Epithelial cell of alveolus of lung (primary cell): ENCODE measurements at places on chromosomes 4 and X. TPM values are rescaled to one million over a fixed set of nuclear protein-coding genes. Genes with fewer than 3 reads are reported as not detected.

CPLX1 gene
- 0.24 TPM in 1 of 2 replicates, not detected in the other for total RNA-seq

ARHGAP36 gene
- not detected in 2 replicates for total RNA-seq

UGT8 gene
- 0.39 TPM in 1 of 2 replicates, not detected in the other for total RNA-seq

PRRG1 gene
- total RNA-seq = 8.7 and 20.0 TPM in 2 replicates

FAM47C gene
- not detected in 2 replicates for total RNA-seq

KLHL13 gene
- total RNA-seq = 3.6 and 4.1 TPM in 2 replicates

F11 gene
- not detected in 2 replicates for total RNA-seq

NIPAL1 gene
- total RNA-seq = 3.4 TPM in 1 of 2 replicates, not detected in the other

SYP gene
- total RNA-seq = 0.13 TPM in 1 of 2 replicates, not detected in the other

PIR gene
- total RNA-seq = 8.9 and 15.4 TPM in 2 replicates

ZNF141 gene
- total RNA-seq = 3.0 and 8.5 TPM in 2 replicates

SLC49A3 gene
- total RNA-seq = 4.6 and 12.5 TPM in 2 replicates

CC2D2A gene
- 17.8 and 33.7 TPM in 2 replicates for total RNA-seq

RNF175 gene
- 2.1 and 9.4 TPM in 2 replicates for total RNA-seq

CD38 gene
- total RNA-seq = 1.0 TPM in 1 of 2 replicates, not detected in the other

TBX22 gene
- total RNA-seq = not detected in 2 replicates

BMP3 gene
- 0.08 TPM in 1 of 2 replicates, not detected in the other for total RNA-seq

PRDM8 gene
- 1.3 and 11.9 TPM in 2 replicates for total RNA-seq

F8A2 gene
- total RNA-seq = not detected in 2 replicates

BEX2 gene
- 1.6 TPM in 1 of 2 replicates, not detected in the other for total RNA-seq

INTS6L gene
- 2.1 and 3.2 TPM in 2 replicates for total RNA-seq

ATOH1 gene
- total RNA-seq = not detected in 2 replicates

DDX53 gene
- total RNA-seq = not detected in 2 replicates

NPY2R gene
- not detected in 2 replicates for total RNA-seq

F8A3 gene
- 2.2 TPM in 1 of 2 replicates, not detected in the other for total RNA-seq

UCHL1 gene
- total RNA-seq = 337 and 1,497 TPM in 2 replicates

TCEAL2 gene
- total RNA-seq = not detected in 2 replicates

NHSL2 gene
- total RNA-seq = 0.32 and 0.78 TPM in 2 replicates

GRIA2 gene
- total RNA-seq = not detected in 2 replicates

CLCN4 gene
- 1.5 and 4.1 TPM in 2 replicates for total RNA-seq

ZMAT1 gene
- total RNA-seq = not detected in 2 replicates

DCAF12L1 gene
- total RNA-seq = 0.26 TPM in 1 of 2 replicates, not detected in the other

TASL gene
- total RNA-seq = not detected in 2 replicates

PRDX4 gene
- total RNA-seq = 213 and 381 TPM in 2 replicates

MAGEC2 gene
- total RNA-seq = not detected in 2 replicates

AMBN gene
- total RNA-seq = not detected in 2 replicates

DMRTC1B gene
- total RNA-seq = not detected in 2 replicates

SYNPO2 gene
- total RNA-seq = 1.3 and 3.7 TPM in 2 replicates

FAM149A gene
- total RNA-seq = 5.6 and 6.6 TPM in 2 replicates

PHEX gene
- total RNA-seq = under 0.01 and 0.56 TPM in 2 replicates

COL4A6 gene
- 16.4 and 74.3 TPM in 2 replicates for total RNA-seq

OTUD6A gene
- not detected in 2 replicates for total RNA-seq
